ENCODE measurements at places on chromosomes 16 and 17.

DNA sequence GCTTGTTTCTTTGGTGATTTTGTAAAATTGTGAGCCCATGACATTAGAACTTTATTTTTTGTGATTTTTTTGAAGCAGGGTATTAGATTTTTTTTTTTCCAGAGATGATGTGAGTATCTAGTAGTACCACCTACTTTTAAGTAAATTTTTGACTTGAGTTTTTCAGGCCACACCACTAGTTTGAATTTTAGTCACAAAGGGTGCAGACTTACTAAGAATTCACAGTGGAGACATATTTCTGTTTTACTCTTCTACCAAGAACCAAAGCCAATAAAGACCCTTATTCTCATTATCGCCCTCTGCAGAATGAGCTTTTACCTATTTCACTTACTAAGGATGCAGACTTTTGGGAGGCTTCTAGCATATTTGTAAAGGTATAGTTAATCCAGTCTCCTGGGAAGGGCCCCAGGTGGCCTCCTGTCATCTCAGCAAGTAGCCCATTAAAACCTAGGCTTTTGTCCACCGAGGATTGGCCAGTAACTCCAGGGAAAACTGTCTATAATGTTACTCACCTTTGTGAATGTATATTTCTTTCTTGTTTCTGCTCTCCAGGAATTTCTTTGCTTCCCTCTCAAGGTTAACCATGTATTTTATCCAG lies 30.6 kb downstream of the NLK start:
- no peak for DNase-seq

- no peak for DNase-seq
Measured at GRCh38 chr17:13492737-13493122, 109.0 kb downstream of the HS3ST3A1 start.

DNA sequence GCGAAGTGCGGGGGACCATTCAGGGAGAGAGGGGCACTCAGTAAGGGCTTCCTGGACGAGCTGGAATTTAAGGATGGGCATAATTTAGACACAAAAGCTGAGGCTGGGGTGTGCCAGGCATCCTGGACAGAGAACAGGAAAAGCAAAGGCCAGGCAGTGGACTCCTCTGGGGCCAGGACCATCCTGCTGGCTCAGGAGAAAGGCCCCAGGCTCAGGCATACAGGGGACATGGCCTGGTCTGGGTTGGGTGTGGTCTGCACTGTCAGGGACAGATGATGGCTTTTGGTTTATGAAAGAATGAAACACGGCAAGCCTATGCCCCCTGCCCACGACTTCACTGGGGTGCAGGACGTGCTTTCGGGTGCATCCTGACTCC lies 48.9 kb upstream of the DOC2B start:
- DNase-seq = no peak

DNA sequence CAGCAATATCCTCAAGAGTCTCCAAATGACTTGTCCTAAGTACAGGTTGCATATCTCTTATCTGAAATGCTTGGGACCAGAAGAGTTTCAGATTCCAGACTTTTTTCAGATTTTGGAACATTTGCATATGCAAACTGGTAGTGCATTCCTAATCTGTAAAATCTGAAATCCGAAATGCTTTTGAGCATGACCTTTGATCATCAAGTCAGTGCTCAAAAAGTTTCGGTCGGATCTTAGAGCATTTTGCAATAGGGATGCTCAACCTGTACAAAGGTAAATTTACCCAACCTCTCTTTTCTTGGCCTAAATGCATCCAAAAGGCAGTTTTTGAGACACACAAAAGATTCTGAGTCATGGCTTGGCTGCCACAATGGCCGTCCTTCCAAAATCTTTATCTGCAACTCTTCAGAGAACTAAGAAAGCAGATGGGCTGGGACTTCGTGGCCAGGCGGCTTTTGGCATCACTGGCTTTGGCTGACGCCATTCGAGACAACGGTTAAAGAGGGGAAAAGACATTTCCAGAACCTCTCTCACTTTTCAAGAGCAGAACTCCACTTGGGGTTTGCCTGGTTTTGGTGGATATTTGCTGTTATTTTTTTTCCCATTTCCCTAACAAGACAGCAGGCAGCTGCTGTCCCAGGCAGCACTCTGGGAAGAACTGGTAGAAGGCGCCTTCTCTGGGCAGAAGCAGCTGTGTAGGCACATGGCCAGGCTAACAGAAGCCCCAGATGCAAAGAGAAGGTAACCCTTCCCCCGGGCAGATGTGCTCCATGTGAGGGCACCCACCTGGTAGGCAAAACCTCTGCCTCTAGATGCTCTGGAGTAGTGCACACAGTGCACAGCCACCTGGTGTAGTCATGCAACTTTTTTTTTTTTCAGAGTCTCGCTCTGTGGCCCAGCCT lies 8.9 kb downstream of the CPPED1 start:
- no peak for DNase-seq

GRCh38 chr17:79007504-79008381 lies 1.8 kb downstream of the CANT1 start:
- no peak for DNase-seq

DNA sequence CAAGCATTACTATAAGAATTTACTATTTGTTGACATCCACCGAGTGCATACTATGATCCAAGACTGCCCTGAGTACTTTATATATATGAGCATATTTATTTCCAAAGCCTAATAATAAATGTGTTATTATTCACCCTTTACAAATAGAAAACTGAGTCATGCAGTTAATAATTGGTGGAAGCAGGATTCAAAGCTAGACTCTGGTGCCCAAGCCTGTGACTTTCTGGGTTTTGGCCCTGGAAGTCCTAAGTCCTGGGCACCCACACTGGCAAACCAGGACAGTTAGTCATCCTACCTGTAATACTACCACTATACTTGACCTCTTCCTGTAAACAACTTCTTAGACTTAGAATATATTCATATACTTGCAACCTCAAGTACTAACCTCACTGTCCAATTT lies 257.4 kb upstream of the IRX5 start:
- DNase-seq = no peak

GRCh38 chr17:28475151-28475900 lies 1.9 kb downstream of the SLC13A2 start:
- no peak for DNase-seq

GRCh38 chr17:4232168-4232813 lies 31.5 kb downstream of the ANKFY1 start:
- DNase-seq = no peak

All from SK-N-MC (cell line).